CD4-positive, alpha-beta T cell treated with Interleukin-2 at 100 ng/mL for 4 hours (primary cell): ENCODE measurements at places on chromosomes 13 and 19.

GRCh38 chr19:34273121-34273520 lies 18.8 kb downstream of the GARRE1 start:
- no peak for DNase-seq

DNA sequence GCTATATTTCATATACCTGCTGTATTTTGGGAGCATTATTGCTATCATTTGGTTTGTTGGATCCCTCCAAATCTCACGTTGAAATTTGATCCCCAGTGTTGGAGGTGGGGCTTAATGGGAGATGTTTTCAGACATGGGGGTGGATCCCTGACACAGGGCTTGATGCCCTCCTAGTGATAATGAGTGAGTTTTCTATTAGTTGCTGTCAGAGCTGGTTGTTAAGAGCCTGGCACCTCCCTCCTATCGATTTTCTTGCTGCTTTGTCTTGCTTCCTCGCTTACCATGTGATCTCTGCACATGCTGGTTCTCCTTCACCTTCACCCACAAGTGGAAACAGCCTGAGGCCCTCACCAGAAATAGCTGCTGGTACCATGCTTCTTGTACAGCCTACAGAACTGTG lies 259.9 kb upstream of the STARD13 start:
- no peak for DNase-seq

DNA sequence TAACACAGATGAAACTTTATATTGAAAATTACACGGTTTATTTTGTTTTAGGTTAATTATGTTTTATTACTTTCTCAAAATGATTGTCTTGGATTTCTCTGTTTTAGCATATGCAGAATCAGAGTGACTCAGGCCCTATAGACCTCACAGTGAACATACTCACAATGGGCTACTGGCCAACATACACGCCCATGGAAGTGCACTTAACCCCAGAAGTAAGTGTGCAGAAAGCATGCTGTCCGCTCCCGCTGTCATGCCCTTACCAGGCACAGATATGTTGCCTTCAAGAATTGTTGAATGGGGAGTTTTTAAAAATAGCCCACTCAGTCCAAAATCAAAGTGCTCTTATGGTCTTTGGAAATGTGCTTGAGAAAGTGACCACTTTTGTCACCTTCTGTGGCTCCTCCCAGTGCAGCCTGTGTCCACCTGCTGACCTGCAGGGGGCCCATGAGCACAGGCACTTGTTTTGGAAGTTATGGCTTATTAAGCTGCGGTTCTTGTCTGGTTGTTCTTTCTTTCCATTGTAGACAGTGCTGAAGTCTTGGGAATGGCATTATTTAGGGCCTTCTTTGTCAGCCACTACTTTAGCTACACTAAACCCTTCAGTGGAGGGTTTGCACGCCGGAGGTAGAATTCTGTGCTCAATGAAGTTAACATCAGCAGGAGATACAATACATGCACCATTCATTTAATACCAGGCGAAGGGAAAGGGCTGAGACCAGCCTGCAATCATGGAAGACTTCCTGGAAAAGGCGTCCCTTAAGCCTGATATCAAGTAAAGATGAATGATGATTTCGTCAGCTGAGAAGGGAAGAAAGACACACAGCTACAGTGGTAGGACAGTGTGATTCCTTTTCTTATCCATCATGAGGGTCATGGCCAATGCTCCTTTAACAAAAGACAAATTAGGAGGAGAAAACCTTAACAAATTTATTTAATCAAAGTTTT lies 36.7 kb downstream of the CUL4A start:
- no peak for DNase-seq

DNA sequence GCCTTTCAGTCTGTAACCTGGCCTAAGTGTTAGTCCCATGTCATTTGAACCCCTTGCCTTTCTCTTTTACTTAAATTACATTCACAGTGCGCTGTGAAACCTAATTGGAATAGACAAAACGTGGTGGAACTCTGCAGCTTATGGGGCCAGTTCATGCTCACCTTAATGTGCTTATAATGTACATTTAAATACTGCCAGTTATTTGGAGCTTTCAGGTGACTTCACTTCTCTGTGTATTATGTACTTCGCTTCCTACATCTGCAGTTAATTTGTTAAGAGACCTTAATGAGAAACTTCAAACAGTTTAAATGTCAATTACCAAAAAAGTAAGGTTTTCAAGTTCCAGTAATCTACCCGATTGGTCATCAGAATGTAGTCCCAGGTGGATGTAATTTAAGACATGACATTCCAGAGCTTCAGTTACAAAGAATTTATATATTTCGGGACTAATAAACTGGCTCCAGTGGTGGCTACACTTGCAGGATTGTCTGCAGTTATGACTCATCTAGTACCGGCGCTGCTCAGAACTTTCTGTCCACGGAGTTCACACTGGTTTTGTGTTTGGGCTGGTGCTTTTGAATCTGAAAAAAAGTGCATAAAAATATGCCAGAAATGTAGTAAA lies 125.3 kb downstream of the TM9SF2 start:
- DNase-seq: no peak

GRCh38 chr19:33416307-33417215 lies 43.1 kb downstream of the CEBPG start:
- peak; percentile 68 for DNase-seq

DNA sequence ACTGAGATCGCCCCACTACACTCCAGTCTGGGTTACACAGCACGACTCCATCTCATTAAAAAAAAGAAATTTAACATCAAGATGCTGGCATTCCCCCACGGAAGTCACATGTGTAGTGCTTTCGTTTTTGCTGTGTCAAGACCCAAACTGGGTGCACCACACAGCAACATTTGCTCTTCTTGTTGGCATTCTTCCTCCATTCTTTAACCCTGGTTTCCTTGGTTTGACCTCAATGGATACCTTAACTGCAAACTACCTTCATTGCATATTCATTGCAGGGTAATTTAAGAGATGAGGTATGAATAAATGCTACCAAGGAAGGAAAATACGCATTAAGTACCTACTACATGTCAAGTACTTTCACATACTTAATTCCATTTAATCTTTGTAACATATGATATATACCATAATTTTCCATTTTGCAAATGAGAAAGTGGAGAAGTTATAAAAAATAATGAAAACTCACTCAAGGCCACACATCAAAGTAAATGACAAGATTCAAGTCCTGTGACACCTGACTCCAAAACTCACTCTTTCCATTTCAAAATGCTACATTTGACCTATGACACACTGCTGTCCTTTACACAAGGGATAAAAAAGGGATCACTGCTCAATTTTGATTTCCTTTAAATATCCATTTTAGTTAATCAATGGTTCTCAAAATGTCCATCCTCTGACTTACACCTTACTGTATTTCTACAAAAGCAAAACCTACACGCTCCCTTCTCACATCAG lies 59.2 kb downstream of the STK24 start:
- peak; percentile 61 for DNase-seq

GRCh38 chr13:76164290-76164689 lies 528.2 kb downstream of the LMO7 start:
- DNase-seq: no peak

GRCh38 chr13:112890316-112891145 lies 78.5 kb upstream of the MCF2L start:
- no peak for DNase-seq

- DNase-seq: no peak
These were observed 13.7 kb downstream of the LGALS7 start for GRCh38 chr19:38759590-38760003.

DNA sequence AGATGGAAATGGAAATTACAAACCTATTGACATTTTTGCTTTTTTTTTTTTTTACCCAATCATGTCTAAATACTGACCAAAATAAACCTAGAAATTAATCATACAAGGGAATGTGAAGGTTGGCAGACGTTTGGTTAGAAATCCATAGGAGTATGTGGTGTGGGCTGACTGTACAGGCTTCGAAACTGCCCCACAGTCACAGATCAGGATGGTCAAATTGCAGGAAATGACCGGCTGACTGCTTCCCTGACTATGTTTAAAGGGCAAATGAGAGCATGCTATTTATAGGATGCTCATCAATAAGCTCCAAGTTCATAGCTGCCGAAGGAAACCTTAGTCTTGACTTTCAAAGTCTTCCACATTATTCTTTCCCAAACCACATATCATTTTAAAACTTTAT lies 118.4 kb downstream of the COG6 start:
- no peak for DNase-seq

GRCh38 chr19:1163283-1163933 lies 10.7 kb downstream of the SBNO2 start:
- DNase-seq: no peak

- no peak for DNase-seq
These were observed 4.6 kb downstream of the IGFL4 start for GRCh38 chr19:46035986-46036743.

- no peak for DNase-seq
These were observed 1.8 kb downstream of the FGF14 start for GRCh38 chr13:102399791-102400674.

- no peak for DNase-seq
These were observed 106.0 kb downstream of the KDM4B start for GRCh38 chr19:5074830-5075394.

DNA sequence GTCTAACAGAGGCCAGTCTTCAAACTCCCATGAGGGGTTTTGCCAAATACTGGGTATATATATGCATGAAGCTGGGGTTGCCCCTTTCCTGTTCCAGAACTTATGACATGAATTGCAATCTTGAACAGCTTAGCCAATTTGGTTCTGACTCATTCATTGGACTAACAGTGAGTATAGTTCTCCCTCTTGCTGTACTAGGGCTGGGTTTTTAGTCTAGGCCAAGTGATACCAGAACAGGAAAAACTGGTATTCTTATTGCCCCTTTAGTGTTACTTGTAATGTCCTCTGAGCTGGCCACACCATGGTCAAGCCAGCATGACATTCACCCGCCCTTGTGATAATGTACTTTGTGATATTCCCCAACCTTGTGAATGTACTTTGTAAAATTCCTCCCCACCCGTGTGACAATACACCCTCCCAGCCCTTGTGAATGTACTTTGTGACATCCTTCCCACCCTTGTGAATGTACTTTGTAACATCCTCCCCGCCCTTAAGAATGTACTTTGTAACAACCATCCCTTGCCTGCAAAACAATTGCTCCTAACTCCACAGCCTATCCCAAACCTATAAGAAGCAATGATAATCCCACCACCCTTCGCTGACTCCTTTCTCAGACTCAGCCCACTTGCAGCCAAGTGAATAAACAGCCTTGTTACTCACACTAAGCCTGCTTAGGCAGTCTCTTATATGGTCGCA lies 26.9 kb downstream of the ZNF846 start:
- DNase-seq: no peak

GRCh38 chr19:48992581-48993174 lies 431 bp downstream of the GYS1 start:
- no peak for DNase-seq

DNA sequence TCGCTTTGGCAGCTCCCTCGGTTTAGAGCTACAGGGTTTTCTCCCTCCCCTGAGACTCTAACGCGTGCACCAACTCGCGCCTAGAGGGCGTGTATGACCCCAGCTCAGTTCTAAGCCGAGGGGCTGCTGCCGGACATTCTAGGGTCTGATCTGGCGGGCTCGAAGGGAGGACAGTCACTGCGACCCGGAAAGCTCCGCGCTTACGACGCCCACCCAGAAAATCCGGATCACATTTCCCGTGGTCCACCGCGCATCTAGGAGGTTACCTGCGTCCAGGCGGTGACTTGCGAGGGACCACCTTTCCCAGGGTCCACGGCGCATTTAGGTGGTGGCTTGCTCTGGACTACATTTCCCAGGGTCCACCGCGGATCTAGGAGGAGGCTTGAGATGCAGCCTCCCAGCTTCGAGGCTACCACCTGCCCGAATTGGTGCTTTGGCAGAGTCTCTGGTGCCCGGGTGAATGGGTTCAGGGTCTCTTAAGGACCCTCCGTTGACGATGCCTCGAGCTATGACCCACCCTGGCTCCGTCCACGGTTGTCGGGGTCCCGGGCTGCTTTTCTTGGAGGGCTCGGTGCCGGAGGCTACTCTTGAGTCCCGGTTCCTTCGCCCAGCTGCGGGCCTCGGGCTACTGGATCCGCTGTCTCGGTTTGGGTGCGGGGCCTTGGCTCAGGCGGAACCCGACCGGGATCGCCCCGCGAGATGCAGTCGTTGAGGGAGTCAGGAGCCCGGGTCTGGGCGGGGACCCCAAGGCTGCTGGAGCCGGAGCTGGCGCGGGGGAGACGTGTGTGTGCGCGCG lies 30.5 kb downstream of the ZNF146 start:
- DNase-seq: no peak

DNA sequence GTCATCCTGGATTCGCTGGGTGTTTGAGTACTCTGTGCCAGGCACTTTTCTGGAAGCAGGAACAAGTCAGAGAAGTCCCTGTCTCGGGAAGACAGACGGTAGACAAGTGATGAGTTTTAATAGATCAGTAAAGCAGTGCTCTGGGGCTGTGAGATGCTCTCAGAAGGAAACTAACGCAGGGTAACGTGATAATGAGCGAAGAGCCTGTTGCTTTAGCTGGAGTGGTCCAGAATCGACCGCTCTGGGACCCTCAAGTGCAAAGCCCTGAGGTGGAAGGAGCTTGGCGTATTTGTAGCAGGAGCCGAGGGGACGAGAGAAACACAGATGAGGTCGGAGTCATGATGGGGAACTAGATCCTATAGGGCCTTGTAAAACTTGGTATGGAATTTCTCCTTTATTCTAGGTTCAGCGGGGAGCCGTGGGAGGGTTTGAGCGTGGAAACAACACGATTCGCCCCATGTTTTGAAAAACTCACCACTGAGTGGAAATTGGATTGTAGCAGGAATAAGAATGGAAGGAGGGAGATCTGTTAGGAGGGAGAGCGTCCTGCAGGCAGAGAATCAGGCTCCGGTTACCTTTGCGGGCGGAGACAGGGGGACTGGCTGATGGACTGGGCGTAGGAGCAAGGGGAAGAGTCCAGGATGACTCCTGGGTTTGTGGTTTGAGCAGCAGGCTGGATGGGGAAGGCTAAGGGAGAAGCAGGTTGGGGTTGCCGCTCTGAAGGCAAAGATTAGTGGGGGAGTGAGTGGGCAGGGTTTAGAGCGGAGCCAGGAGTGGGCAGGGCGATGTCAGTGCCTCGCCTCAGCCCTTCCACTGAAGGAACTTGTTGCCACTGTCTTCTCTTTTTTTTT lies 763 bp downstream of the POLD1 start:
- DNase-seq: no peak

DNA sequence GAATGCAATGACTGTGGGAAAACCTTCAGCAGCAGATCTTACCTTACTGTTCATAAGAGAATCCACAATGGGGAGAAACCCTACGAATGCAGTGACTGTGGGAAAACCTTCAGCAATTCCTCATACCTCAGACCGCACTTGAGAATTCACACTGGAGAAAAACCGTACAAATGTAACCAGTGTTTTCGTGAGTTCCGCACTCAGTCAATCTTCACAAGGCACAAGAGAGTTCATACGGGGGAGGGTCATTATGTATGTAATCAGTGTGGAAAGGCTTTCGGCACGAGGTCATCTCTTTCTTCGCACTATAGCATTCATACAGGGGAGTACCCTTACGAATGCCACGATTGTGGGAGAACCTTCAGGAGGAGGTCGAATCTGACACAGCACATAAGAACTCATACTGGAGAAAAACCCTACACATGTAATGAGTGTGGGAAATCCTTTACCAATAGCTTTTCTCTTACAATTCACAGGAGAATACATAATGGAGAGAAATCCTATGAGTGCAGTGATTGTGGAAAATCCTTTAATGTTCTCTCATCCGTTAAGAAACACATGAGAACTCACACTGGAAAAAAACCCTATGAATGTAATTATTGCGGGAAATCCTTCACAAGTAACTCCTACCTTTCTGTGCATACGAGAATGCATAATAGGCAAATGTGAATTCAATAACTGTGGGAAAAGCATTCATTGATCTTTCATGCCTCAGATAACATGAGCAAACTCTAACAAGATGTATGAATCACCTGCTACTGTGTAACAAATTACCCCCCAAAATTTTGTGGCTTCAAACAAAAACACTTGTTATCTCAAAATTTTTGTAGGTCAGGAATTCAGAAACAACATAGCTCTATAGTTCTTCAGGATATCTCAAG lies 13.8 kb downstream of the ZNF557 start:
- no peak for DNase-seq
